NCI-H1436 treated with DMSO at 0.1 percent for 48 hours (cell line): ENCODE measurements at places on chromosomes 4 and X.

GRCh38 chr4:51895816-51896408 is 53.0 kb downstream of the DCUN1D4 start:
- peak; percentile 12 for DNase-seq

- DNase-seq: no peak
These were observed 1372.9 kb downstream of the TECRL start for GRCh38 chr4:63036159-63036866.

DNA sequence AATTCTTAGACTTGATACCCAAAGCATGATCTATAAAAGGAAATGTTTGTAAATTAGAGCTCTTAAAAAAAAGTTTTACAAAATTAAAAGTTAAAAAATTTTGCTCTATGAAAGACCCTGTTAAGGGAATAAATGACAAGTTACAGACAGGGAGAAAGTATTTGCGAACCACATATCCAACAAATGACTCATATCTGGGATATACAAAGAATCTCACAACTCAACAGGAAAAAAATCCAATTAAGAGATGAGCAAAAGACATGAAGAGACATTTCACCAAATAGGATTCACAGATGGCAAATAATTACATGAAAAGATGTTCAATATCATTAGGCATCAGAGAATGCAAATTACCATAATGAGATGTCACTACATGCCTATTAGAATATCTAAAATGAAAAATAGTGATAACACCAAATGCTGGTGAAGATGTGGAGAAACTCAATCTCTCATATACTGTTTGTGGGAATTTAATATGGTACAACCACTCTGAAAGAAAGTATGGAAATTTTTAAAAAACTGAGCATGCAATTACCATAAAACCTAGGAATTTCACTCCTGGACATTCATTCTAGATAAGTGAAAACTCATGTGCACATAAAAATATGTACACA is 100.8 kb upstream of the EOLA2 start:
- no peak for DNase-seq

- DNase-seq: no peak
These were observed 22.9 kb downstream of the AWAT2 start for GRCh38 chrX:70026851-70027200.

DNA sequence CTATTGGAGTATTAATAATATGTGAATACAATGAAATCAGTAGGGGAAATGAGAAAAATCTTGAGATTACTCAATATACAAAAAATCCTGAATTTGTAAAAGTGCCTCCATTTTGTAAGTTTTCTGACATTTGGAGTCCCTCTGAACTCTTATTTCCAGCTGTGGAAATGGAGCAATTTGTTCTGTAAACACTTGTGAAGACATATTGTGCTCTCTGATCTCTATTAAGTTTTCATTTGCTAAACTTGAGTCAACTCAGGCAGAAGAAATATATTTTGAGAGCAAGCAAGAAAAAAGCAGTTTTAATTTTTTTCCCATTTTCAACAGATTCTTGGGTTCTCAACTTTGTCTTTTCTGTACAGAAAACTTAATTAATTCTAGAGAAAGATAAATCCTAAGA is 51.4 kb upstream of the PCDH18 start:
- no peak for DNase-seq

DNA sequence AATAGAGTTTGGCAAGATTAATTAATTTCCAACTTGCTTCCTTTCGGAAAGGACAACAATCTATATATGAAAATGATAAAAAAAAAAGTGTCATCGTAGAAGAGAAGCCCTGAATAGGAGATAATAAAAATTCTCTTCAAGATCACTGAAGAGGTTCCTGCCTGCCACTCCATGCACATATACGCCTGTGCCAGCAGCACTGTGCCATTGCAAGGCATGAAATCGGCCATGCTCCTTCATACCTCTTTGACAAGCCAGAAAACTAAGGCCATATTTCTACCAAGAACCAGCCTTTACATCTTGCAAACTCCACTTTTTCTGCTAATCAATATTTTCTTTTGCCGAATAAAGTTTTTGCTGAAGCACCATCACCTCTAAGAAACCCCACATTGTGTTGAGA is 365.5 kb downstream of the CXXC4 start:
- DNase-seq: no peak

DNA sequence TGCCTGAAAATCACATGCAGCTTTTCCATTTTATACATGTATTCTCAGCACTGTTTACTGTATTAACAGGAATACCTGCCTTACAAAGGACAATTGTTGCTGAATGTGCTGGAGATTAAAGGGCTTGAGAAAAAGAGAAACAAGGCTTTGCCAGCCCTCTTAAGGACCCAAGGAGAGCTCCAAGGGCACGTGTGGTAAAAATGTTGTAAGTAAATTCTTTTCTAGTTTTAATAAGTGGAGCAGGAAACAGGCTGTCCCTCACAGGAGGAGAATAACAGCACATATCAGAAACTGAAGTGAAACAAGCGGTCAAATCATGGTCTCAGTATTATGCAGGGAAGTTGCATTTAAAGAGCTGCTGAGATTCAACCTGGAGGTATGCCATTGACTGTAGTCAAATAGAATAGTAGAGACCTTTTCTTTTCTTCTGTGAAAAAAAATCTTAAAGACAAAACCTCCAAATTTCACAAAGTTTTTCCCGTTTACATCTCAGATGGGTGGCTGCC is 18.5 kb downstream of the IGFBP7 start:
- no peak for DNase-seq

GRCh38 chr4:151804086-151804630 is 43.4 kb upstream of the GATB start:
- no peak for DNase-seq

GRCh38 chr4:138437263-138437851 is 195.2 kb upstream of the SLC7A11 start:
- DNase-seq: no peak

DNA sequence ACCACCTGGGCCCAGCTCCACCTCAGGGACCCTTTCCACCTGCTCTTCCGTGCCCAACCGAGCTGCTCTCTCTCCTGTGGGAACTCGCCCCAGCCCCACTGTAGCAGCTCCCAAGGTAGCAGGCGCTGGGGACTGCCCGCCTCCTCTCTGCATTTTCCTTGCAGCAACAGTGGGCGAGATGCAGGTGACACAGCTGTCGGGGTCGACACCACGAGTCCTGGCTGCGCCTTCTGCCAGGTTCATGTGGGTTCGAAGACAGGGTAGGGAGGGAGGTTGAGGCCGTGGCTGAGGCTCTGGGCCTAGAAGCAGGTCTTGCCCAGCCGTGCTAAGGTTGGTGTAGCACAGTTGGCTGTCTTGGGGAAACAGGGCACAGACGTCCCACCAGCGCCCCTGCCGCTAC is 245.2 kb upstream of the FSTL5 start:
- DNase-seq: no peak

- DNase-seq: no peak
These were observed 18.6 kb upstream of the UBA1 start for GRCh38 chrX:47174846-47175587.

DNA sequence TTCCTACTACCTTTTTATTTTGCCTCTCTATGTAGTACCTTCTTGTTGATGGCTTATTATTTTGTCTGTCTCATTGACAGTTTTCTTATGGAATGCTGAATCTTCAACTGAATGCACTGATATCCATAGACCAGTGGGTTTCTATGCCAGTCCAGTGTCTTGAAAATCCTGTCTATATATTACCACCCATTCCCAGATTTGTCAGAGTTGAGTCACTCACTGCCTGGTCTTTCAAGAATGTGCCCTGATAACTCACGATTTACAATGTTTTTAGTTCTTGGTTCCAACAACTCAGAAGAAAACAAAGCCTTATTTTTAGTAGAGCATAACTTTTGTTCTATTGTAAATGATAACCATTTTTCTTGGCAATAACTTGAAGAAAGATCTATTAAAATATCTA is 606.0 kb upstream of the PITX2 start:
- DNase-seq: no peak

DNA sequence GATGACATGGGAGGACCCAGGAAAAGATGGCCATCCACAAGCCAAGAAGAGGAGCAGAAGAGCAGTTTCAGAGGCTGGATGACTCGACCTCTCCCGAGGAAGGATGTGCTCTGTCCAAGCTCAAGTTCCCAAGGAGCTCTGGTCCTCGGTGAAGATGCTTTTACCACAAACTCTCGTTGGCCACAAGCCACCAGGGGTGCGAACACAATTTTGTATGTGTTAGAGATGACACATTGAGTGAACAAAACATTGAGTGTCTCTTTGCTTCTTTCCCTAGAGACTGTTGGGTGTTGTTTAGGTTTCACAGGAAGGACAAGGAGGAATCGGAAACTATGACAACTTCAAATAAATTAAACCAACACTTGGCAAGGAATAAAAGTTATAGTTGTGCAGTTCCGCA is 26.3 kb downstream of the FGFBP1 start:
- no peak for DNase-seq

GRCh38 chr4:99755223-99755944 is 61.2 kb upstream of the DAPP1 start:
- no peak for DNase-seq

DNA sequence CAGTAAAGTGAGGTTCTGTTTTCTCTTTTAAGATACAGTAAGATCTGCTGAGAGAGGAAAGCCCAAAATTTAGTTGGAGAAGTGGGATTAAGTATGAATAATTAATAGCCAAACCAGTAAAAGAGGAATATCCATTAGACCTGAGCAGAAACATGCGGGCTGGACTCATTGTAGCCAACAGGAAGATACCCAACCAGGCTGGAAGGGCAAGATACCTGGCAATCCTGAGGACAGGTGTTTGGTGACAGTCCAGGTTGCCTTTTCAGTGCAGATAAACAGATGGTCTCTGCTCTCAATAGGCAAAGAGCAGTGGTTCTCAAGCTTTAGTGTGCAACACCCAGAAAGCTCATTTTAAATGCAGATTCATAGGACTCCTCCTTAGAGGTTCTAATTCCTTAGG is 980.8 kb upstream of the GRID2 start:
- DNase-seq: no peak

DNA sequence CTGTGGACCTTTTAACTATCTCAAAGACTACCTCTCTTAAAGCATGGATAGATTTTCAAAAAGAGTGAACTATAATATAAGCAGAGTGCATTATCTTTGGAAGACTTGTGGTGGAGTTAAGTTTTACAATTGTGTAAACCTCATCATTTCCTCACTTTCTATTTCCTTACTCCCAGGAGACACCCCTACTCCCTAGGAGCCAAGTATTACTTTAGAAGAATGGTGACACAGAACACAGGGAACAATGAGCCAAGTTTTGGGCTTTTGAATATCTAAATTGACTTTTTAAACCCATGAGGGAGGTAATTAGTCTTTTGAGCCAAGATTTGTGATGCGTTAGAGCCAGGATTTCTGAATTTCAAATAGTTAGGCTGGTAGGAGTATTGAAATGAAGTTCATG is 78.9 kb upstream of the UNC5C start:
- DNase-seq: no peak

- DNase-seq: no peak
These were observed 44.9 kb downstream of the JADE1 start for GRCh38 chr4:128854433-128854832.

DNA sequence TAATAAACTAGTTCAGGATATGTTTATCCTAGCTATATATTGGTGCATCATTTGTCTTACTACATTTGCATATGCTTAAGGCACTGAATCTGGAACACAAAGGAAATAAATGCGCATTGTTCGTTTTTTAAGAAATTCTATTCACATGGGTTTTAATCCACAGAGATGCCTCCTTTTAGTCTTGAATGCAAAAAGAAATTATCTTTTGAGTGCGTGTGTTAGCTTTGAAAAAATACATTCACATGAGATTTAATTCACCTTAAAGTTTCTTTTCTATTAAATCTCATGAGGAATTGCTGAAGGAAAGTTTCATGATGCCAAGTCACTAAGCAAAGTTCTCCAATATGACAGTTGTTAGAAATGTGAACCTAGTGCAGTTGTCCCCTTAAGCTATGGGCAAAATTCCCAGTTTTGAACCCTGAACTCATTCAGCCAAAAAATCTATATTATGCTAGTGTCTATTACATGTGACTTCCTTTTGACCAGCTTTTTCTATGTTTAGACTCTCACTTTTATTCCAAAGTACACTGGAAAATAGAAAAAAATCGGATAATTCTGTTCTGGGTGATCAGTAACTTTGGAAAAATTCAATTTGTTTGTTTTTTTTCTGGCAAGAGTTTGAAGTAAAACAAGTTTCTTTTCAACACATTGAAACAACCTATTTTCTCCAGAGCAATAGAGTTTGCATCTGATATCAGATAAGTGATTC is 426.2 kb upstream of the MAGEB2 start:
- DNase-seq: no peak

DNA sequence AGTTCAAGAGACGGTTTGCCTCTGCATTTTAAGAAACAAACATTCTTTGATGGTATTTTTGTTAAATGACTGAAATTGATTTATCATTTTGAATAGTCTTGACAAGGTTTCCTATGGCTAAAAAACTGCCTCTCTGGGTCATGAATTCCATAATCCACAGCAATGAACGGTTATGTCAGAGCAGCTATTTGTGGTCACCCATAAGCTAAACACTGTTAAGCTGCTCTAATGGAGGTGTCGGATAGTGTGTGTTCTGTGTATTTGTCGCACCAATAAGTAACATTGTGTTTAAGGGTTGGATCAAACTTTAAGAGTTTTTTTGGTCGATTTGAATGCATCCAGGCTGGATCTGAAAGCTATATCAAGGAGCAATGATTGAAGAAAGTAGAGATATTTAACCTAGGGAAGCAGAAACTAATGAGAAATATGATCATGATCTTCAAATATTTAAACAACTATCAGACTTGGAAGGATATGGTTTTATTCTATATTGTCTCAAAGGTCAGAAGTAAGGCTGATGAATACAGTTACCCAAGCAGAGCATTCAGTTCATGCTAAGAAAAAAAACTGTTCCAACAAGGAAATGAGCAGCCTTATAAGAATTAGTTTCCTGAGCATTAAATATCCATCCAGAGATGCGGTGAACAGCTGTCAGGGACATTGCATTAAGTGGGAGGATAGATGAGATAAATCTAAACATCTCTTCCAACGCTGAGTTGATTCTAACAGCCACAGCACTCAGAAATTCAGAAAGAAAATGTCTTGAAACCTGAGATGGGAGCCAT is 232.3 kb upstream of the RPS6KA3 start:
- DNase-seq: no peak

GRCh38 chr4:186820391-186820891 is 96.8 kb upstream of the FAT1 start:
- no peak for DNase-seq

DNA sequence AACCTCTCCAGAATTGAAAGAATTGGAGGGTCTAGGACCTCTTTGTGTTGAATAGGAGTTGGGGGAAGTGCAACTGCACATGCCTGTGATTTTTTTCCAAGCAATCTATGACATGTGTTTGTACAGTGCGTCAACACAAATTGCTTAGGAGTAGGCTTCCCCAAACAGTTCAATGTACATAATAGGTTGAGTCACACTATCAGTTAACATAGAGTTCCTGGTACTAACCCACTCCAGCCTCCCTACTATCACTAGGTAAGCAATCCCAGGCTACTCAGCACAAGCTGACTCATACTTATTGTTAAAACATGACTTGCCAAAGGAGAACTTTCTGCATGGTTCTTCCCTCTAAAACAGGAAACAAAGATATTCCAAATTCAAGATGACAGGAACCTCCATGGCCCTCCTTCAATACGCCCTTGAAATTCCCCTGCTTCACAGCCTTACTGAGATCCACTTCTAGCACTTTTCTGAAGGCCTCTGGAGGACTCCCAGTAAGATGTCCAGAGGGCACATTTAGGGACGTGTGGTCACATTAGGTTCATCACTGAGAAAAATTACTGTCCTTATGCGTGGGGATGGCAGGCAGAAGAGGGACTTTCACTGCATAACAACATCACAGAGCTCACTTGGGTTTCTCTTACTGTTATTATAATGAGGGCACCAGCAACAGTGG is 8.4 kb upstream of the VSIG1 start:
- peak; percentile 3 for DNase-seq

GRCh38 chr4:84529169-84529751 is 30.2 kb upstream of the NKX6-1 start:
- DNase-seq: no peak
